ENCODE measurements at places on chromosomes 11 and 22.

- no peak for DNase-seq
Observed at GRCh38 chr11:85685820-85686459, at the start of gene CCDC89. CCDC89 (minus strand) TSS chr11:85686195; CDS start chr11:85686130, 65 bp downstream.

GRCh38 chr11:72951193-72951592, 137.0 kb downstream of the ATG16L2 start:
- DNase-seq, result no peak

- DNase-seq, result no peak
Observed at GRCh38 chr11:14148653-14149273, 186.2 kb downstream of the SPON1 start.

- no peak for DNase-seq
Observed at GRCh38 chr11:132579136-132579535, 953.2 kb downstream of the OPCML start.

DNA sequence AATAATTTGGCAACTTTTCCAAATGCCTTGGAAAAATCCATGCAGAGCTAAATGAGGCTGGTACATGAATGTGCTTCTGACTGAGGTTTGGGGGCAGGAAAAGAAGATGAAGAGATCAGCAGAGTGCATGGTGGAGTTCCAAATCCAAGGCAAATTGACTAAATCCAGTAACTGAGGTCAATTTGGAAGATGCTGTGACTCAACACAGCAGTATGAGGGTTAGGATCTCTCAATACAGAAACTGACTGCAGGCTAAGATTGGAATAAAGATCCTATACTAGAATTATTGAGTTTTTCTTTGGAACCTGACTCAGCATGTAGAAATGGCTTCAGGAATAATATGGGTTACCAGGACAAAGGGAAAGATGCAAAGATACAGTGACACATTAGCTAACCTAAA, 99.3 kb upstream of the FAT3 start:
- no peak for DNase-seq

GRCh38 chr22:27416511-27417420, 384.8 kb downstream of the MN1 start:
- DNase-seq, result no peak

DNA sequence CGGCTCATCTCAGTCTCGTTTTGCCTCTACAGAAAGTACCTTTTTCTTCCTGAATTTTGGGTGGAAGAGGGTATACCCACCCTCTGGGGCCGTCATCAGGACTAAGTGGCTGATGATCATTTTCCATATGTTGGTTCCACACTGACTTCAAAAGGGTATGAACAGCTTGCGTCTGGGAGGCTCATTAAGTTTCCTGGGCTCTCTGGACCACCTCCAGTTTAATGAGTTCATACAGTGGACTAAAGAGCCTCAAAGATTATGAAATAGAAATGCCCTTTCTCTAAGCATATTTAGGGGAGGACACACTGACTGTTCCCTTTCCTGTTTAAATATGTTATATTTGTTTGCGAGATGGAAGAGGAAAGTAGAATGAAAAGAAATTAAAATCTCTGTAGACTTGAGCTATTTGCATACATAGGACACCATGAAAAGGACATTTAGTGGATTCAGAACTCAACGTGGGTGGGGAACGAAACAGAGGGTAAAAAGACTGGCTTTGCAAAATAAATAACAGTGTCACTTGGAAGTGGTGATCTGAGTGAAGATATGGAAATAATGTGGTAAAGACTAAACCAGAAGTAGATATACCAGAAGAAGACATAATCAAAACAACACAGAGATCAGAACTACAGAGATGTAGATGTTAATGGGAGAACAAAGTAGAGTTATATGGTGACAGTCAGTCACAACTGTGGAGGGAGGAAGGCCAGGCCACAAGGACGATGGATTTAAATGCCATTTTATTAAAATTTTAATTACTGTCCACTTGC, 18.7 kb downstream of the LDLRAD3 start:
- DNase-seq, result no peak

Data from activated naive CD4-positive, alpha-beta T cell treated with anti-CD3 and anti-CD28 coated beads for 36 hours (primary cell).